Gastroesophageal sphincter (tissue), 4 donors: ENCODE measurements at places on chromosomes 3 and 15. TPM values are rescaled to one million over a fixed set of nuclear protein-coding genes. Genes with fewer than 3 reads are reported as not detected.

The ADGRG7 gene
- total RNA-seq = not detected

The LMAN1L gene
- not detected for total RNA-seq

The GOLGA8N gene
- total RNA-seq = 2.8 TPM

The FBLN2 gene
- total RNA-seq = 187 TPM

The CFAP161 gene
- not detected for total RNA-seq

The P3H2 gene
- total RNA-seq = 55.8 TPM

The STAB1 gene
- total RNA-seq = 111 TPM

The NR2E3 gene
- total RNA-seq = not detected

The ZCWPW2 gene
- total RNA-seq = 1.1 TPM

The ARL6 gene
- 17.1 TPM for total RNA-seq

The SLC35G2 gene
- total RNA-seq = 3.3 TPM

The TARS3 gene
- total RNA-seq = 20.5 TPM

The ZMYND10 gene
- not detected for total RNA-seq

The EDEM1 gene
- 33.8 TPM for total RNA-seq

The UBAP1L gene
- total RNA-seq = 0.12 TPM

The WWTR1 gene
- 378 TPM for total RNA-seq

The ARHGEF26 gene
- total RNA-seq = 154 TPM

The SLC12A1 gene
- total RNA-seq = not detected

The CCR1 gene
- total RNA-seq = 1.9 TPM

The ENTPD3 gene
- total RNA-seq = 0.58 TPM

The BSN gene
- total RNA-seq = 0.81 TPM

The CRYGS gene
- total RNA-seq = 0.39 TPM
